Activated CD8-positive, alpha-beta memory T cell treated with anti-CD3 and anti-CD28 coated beads for 36 hours (primary cell): ENCODE measurements at places on chromosomes 5 and 9. TPM values are rescaled to one million over a fixed set of nuclear protein-coding genes. Genes with fewer than 3 reads are reported as not detected.

Gene ABLIM3
- total RNA-seq: not detected

Gene NUTM2G
- total RNA-seq: not detected

Gene ZNF366
- total RNA-seq: not detected

Gene GRAMD2B
- 9.3 TPM for total RNA-seq

Gene SLC4A9
- not detected for total RNA-seq

Gene SPATA6L
- total RNA-seq: 0.34 TPM

Gene LHX6
- total RNA-seq: not detected

Gene FRMD3
- total RNA-seq: 0.19 TPM

Gene FAM219A
- total RNA-seq: 8.4 TPM

Gene GRM6
- total RNA-seq: not detected

Gene ZBTB26
- total RNA-seq: 5.7 TPM

Gene KIF3A
- 16.9 TPM for total RNA-seq

Gene EIF4EBP3
- 14.1 TPM for total RNA-seq

Gene LCN15
- not detected for total RNA-seq

Gene WWC1
- total RNA-seq: 3.2 TPM

Gene ADAMTS16
- not detected for total RNA-seq

Gene PDE6A
- total RNA-seq: not detected

Gene PDCD1LG2
- total RNA-seq: 0.51 TPM

Gene MSX2
- not detected for total RNA-seq

Gene SH3TC2
- total RNA-seq: not detected

Gene FAM169A
- total RNA-seq: 8.3 TPM

Gene ZNF618
- 0.36 TPM for total RNA-seq

Gene EFNA5
- not detected for total RNA-seq
